ENCODE measurements at places on chromosomes 3 and 15.

GRCh38 chr3:179224584-179224983 is 26.3 kb downstream of the KCNMB3 start:
- DNase-seq: no peak

DNA sequence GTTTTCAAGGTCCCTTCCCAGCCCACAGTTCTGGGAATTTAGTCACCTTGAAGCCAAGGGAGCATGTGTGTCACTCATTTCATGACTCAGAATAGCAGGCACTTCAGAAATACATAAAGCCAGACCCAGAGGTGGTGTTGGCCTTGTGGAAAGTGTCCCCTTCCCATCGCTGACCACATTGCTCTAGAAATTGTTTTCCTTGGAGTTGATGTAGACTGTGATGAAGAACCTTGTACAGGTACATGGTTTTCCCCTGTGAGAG is 158.8 kb downstream of the SLCO3A1 start:
- peak; percentile 84 for DNase-seq

- DNase-seq: no peak
Observed at GRCh38 chr15:42094512-42094963, at the start of gene PLA2G4D. PLA2G4D (minus strand) TSS chr15:42094562; CDS start chr15:42094459, 103 bp downstream.

GRCh38 chr3:114741066-114741465 is 406.0 kb downstream of the ZBTB20 start:
- DNase-seq: peak; percentile 47

GRCh38 chr3:95356764-95357501 is 1294.1 kb downstream of the NSUN3 start:
- no peak for DNase-seq

DNA sequence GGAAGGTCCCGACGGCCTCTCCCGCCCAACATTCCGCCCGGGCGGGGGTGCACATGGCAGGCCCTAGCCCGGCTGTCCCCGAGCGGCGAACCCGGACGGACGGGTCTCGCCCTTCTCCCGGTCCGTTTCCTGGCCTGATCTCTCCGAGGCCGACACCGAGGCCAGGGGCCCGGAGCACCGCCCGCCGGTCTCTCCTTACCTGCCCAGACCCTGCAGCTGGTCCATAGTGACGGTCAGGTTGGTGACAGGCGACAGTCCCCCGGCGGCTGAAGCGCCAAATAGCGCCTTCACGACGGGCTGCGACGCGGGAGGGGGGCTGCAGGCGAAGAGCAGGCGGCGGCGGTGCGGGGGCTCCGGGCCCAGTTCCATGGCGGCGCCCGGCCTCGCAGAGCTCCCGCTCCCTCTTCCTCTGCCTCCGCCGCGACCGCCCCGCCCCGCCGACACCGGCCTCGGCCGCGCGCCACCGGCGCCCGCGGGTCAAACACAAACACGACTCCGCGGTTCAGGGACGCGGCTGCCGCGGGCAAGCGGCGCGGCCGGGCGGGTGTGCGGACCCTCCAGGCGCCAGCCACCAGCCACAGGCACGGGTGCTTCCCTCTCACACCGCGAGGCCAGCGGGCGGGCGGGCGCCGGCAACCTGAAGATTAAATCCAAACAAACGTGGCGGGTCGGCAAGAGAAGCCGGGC is 495 bp downstream of the CDC25A start:
- no peak for DNase-seq

DNA sequence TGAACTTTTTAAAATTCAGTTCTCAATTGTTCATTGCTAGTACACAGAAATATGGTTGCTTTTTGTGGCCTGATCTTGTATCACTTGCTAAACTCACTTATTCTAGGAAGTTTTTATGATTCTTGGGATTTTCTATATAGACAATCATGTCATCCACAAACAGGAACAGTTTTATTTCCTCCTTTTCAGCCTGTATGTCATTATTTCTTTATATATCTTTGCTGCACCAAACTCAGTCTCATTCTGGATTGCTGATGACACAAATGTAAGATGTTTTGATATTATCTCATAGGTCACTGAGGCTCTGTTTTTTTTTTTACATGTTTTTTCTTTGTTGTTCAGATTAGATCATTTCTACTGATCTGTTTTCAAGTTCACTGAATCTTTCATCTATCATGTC is 71.7 kb downstream of the TTBK2 start:
- no peak for DNase-seq

- no peak for DNase-seq
Observed at GRCh38 chr15:69320977-69321554, 22.4 kb downstream of the PAQR5 start.

DNA sequence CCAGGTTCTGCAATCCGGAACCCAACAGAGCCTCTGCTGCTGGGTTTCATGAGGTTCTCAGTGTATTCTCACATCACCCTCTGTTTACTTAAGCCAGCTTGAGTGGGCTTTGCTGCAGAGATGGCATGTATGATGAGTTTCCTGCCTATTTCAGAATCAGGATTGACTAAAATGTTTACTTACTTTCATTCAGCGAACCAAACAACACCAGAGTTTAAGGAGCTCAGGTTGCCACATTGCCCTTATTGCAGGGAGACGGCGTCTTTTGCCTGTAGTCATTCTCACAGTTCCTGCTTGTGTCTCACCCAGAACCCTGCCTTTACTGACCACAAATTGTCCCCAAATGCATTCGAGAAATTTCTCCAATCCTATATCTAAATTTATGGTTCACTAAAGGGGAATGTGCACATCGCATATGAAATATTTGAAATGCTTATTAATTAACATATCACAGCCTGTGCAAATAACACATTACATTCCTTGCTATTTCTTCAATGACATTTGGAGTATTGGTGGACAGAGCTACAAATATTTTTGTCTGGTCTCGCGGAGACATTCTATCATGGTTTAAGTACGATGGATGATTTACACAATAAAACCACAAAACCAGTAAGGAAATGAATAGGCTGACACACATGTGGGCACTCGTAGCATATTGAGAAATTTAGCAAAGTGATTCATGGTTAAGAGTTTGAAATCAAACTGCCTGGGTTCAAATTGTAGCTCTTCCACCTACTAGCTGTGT is 377.2 kb upstream of the CFAP20DC start:
- DNase-seq: peak; percentile 84

Measured in M059J (cell line).